ENCODE measurements at places on chromosomes 12 and 14.

GRCh38 chr12:17609153-17609552 lies 480.8 kb downstream of the RERGL start:
- DNase-seq, result no peak

- DNase-seq, result peak; percentile 64
Measured at GRCh38 chr12:123237646-123238329, 4.6 kb downstream of the MTRFR start.

DNA sequence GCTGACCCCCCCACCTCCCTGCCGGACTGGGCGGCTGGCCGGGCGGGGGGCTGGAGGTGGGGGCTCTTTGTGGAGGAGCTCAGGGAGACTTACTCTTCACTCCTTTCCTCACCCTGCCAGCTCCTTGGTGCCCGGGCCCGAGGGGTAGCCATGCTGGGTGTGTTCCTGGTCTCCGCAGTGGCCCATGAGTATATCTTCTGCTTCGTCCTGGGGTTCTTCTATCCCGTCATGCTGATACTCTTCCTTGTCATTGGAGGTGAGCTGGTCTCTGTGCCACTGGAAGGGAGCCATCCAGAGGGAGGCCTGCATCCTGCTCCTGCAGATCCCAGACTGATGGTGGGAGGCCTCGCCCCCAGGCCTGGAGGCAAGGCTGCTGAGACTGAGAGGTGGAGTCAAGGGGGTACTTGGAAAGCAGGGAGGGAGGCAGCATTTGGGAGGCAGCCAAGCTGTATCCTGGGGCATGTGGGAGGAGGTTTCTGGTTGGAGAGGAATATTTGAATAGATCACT lies 19.7 kb downstream of the SOAT2 start:
- DNase-seq, result peak; percentile 66

GRCh38 chr14:50000380-50001150 lies 107.7 kb downstream of the ARF6 start:
- peak; percentile 94 for DNase-seq

- DNase-seq, result no peak
Measured at GRCh38 chr12:96044943-96045290, 9.5 kb upstream of the LTA4H start.

- no peak for DNase-seq
Measured at GRCh38 chr12:128513331-128513730, 246.4 kb downstream of the TMEM132C start.

DNA sequence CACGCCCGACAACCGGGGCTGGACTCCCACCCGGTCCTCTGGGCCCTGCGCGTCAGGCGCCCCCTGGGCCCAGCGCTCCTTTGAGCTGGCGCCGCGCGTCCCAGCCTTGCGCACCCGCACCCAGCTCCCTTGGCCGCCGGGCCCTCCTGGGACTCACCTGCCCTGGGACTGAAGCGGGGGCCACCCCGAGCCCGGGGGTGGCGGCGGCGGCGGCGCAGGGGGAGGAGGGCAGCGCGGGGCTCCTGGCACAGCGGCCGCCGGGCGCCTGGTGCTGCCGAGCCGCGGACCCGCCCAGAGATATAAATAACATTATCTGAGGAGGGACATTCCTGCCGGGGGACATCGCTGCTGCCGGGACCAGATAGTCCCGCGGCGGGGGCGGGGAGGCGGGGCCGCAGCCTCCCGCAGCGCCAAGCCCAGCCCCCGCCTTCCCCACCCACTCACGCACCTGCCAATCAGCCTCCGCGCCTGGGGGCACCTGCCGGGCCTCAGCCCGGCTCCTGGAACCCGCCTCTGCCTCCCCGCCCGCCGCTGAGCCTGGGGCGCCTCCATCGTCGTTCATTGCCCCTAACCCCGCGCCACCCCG lies at the start of gene SPTB:
TSS of gene SPTB (minus strand) at position 273 of the 586 bp plus-strand sequence. CDS start 56,813 bp downstream, outside the sequence.
- no peak for DNase-seq

GRCh38 chr12:57604454-57604991 lies at the start of gene DTX3:
DTX3 (plus strand) TSS chr12:57604824; CDS start chr12:57606518, 1,694 bp downstream.
- DNase-seq, result peak; percentile 28

DNA sequence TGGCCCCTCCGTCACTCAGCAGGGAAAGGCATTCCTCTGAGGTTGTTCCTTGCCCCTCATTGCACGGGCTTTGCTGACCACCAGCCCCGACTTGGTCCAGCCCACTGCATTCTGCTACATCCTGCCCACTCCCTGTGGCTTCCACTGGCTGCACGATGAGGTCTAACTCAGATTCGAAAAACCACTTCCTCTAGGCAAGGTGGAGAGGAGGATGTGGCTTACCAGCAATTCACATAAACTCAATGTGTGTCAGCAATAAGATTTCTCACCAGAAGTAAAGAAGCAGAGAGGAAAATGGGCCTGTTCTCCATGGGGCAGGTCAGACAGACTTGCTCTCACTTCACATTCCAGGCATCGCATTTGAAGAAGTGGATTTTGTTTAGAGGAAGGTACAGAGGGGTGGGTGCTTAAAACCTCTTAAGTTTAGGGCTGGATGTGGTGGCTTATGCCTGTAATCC lies 14.7 kb downstream of the GPR68 start:
- DNase-seq, result peak; percentile 73

DNA sequence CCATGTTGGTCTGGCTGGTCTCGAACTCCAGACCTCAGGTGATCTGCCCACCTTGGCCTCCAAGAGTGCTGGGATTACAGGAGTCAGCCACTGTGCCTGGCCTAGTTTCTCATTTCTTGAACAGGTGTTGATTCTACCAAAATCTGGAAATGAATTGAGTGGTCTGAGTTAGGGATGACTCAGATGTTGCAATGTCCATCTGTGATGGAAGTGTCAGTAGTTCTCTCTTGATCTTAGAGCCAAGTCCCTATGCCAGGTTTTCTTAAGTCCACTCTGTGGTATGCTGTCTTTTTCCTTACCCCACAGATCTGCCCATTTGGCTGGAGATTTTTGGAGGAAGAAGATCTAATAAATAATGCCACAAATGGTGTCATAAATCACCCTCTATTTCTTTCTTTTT lies 12.6 kb downstream of the SNAPC1 start:
- DNase-seq, result no peak

GRCh38 chr12:132166093-132166492 lies 21.8 kb downstream of the NOC4L start:
- no peak for DNase-seq

- DNase-seq, result peak; percentile 5
Measured at GRCh38 chr14:57266065-57266464, 2.6 kb downstream of the EXOC5 start.

DNA sequence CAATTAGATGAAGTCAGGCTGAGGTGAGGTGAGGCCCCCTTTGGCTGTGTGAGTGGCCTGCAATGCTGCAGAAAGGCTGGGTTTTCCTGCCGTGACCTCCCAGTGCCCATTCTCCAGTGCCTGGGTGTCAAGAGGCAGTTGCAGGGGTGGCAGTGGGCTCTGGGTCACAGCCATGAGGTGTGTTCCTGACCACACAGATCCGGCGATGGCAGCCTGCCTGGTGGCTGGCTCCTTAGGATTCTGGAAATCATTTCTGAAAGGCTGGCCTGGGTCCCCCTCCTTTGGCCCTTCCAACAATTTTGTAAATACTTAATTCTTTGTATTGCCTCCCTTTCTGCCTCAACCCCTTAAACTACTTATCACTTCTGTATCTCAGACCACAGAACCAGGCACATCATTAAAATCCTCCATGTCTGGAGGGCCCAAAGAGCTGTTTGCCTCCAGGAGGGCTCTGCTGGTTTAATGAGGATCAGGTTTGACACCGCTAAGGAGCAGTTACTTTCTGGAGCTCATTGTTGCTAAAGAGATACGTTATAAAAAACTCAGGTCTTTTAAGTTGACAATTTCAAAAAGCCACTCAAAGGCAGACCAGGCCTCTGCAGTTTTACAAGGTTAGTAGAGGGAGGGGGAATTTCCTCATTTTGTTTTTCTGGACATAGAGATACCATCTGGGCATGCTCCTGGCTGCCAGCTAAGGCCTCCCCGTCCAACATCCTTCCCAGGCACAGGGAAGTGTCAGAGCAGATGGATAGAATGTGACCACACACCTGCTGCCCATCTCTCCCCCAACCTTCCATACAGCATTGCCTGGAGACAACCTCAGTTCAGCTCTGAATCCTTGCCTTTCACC lies 204.4 kb downstream of the FOXN3 start:
- no peak for DNase-seq

DNA sequence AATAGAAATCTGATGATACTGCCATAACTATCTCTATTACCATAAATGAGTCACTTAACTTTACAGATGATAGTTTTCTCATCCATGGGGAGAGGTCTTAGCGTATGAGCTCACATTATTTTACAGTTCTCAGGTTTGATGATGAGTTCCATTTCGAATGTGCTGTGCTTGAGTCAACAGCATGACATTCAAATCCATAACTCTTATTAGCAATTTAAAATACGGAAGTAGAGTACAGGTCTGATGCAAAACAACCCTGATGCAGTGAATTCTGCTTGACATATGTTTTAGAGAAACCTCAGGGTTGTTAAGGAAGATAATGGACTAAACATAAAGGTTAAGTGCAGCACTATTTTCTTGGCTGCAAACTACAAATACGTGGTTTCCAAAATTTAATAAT lies 30.0 kb downstream of the C14orf39 start:
- no peak for DNase-seq

DNA sequence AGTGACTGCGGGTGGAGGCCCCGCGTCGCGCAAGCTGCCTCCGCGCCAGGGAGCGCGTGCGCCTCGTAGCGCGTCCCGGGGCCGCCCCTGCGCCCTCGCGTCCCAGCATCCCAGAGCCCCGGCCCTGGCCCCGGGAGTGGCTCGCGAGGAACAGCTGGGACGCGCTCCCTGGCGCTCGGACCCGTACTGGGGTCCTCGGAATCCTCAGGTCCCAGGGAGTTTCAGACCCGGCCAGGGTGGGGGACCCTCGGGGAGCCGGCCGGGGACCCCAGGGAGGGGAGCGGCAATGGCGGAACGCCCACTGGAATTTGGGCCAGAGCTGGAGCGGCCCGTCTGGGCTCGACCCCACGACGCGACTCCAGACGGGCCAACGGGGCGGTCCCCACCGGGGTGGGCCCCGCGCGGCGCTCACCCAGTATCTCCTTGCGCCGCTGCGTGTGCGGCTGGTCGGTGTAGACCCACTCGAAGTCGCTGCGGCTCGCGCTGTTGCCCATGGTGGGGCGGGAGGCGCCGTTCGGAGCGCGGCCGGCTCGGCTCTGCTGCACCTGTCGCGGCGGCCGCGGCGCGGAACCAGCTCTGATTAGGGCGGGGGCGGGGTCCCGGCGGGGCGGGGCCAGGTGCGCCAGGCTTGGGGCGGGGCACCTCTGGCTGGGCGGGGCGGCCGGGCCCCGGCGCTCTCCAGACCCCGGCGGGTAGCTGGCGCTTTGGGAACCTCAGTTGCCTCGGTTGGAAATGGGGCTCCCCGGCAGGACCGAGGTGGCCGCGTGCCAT lies at the start of gene DEGS2:
TSS of gene DEGS2 (minus strand) at position 552 of the 771 bp plus-strand sequence. CDS start at position 494, 58 bp downstream.
- DNase-seq, result no peak

- DNase-seq, result peak; percentile 14
Measured at GRCh38 chr12:10098791-10099190, at the start of gene CLEC1A. CLEC1A (minus strand) TSS chr12:10098985; CDS start chr12:10098922, 63 bp downstream.

DNA sequence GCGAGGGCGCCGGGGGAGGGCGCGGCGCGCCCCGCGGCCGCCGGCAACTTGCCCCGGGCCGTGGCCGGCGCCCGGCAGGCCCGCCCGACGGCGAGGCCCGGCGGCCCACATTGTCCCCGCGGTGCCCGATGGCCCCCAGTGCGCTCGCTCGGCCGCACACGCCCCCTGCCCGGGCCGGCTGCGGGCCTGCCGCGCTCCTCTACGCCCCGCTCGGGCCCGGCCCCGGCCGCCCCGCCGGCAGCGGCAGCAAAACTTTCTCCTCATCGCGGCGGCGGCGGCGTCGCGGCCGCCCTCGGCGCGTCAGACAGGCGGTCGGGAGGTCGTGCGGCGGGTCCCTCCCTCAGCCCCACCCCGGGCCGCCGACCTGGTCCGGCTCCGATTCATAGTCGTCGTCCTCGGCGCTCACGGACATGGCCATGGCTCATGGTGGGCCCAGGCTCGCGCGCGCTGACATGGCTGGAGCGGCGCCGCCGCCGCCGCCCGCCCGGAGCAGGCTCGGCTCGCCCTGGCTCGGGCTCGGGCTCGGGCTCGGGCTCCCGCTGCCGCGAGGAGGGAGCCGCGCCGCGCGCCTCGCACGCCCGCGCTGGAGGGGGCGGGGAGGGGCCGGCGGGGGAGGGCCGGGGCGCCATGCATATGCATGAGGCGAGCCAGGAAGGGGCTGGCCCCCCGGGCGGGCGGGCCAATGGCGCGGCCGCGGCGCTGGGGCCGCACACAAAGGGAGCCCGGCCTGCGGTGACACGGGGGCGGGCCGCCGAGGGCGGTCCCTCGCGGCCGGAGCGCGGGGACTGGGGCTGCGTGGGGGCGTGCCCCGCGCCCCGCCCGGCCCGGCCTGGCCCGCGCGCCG lies 67.1 kb downstream of the RNF34 start:
- peak; percentile 92 for DNase-seq

- DNase-seq, result no peak
Measured at GRCh38 chr12:109487181-109488050, 10.0 kb downstream of the UBE3B start.

DNA sequence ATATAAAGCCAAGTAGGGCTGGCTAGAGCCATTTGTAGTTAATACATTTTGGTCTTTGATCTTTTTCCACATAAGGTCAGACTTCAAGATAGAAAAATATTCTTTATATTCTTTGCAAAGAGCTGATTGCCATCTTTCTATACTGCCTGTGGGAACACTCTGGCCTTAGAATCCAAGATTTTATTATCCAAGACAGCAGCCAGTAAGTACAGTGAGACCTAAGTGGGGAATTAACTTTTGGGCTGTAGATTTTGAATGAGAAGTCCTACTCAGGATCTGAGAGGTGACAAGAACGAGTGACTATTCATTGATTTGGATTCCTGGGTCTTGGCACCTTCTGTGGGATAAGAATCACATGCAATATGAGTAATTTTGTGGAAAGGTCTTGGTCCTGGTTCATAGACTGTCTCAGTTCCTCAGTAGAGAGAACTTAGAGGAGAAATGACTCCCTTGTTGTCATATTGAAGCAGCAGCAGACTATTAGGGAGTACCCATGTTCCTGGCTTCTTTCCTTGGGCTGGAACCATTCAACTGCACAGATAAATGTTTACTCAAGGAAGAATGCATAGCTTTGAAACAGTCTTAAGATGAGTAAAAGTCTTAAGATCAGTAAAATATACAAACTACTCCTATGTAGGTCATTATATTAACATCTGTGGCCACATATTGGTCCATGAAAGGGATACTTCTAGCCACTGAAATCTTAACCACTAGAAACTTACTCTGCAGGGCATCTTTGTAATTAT lies 353.8 kb downstream of the RAD51B start:
- DNase-seq, result no peak

DNA sequence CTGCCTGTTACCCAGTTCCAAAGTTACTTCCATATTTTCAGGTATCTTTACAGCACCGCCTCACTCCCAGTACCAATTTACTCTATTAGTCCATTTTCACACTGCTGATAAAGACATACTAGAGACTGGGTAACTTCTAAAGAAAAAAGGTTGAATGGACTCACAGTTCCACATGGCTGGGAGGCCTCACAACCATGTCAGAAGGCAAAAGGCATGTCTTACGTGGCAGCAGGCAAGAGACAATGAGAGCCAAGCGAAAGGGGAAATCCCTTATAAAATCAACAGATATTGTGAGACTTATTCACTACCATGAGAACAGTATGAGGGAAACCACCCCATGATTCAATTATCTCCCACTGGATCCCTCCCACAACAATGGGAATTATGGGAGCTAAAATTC lies 9.8 kb downstream of the AREL1 start:
- DNase-seq, result no peak
